COR-L47 (cell line): ENCODE measurements at places on chromosomes 6 and 20.

DNA sequence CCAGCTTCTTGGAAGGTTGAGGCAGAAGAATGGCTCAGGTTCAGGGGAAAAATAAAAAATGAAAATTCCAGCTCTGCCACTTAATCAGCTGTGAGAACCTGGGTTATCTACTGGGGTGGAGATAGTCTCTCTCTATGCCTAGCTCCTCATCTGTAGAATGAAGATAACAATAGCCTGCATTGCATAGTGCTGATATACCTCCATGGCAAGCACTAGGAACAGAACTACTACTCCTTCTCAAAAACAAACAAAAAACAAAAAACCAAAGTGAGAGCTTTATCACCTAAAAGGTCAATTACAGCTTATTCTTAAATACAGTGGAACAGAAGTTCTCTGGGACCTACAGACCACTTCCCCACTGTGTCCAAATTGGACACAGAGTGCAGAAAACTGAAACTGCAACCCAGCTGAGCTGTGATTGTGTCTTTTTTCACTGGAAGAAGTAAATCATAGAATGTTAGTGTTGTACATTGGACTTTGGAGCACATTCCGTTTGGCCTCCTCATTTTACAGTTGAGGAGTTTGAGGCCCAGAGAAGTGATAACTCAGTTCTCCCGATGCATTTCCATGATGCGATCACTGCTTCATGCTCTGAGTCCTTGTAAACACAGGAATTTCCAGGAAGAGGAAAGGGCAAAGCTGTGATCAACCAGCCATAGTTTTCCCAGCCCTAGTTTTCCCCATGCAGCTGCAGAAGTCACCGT lies 23.3 kb downstream of the MTFR2 start:
- DNase-seq, result no peak

DNA sequence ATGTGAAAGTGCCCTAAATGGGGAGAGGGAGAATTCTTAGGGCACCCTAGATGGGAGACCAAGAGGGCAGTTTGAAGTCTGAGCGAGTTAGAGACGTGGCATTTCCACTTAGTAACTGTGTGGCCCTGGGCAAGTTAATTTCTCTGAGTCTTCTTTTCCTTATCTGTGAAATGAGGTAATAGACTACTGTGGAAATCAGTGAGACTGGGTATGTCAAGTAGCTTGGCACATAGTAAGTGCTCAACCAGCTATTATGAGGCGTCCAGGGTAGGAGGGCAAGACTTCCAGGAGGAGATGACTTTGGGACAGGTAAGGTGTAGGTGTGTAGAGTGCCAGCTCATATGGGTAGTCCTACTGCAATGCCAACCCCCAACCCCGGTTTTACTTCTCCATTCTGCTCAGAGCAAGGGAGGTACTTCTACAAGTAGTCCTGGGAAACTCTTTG lies 770 bp downstream of the KIF3B start:
- no peak for DNase-seq

DNA sequence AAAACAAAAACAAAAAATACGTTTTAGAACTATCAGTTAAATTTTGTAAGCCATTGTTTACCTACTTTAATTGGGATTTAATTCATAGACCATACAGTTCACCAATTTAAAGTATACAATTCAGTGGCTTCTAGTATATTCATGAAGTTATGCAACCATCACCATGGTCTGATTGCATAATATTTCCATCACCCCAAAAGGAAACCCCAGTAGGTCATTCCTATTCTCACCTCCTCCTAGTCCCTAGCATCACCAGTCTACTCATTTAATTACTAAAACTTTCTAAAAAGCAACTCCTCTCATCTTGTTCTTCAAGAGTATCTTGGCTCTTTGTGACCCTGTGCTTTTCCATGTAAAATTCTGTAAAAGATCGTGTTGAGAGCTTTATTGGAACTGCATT lies 60.2 kb downstream of the ASXL1 start:
- DNase-seq, result no peak

GRCh38 chr20:1209447-1210387 lies 6.5 kb downstream of the C20orf202 start:
- DNase-seq, result no peak

DNA sequence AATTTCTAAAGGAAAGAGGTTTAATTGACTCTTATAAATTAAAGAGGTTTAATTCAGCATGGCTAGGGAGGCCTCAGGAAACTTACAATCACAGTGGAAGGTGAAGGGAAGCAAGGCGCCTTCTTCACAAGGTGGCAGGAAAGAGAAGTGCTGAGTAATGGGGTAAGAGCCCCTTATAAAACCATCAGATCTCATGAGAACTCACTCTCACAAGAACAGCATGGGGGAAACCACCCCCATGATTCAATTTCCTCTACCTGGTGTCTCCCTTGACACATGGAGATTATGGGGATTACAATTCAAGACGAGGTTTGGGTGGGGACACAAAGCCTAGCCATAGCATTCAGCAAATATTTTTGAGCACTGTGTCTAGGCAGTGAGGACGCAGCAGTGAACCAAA lies 3.9 kb upstream of the IPCEF1 start:
- DNase-seq, result no peak

GRCh38 chr6:110139052-110139451 lies 40.4 kb downstream of the WASF1 start:
- no peak for DNase-seq

DNA sequence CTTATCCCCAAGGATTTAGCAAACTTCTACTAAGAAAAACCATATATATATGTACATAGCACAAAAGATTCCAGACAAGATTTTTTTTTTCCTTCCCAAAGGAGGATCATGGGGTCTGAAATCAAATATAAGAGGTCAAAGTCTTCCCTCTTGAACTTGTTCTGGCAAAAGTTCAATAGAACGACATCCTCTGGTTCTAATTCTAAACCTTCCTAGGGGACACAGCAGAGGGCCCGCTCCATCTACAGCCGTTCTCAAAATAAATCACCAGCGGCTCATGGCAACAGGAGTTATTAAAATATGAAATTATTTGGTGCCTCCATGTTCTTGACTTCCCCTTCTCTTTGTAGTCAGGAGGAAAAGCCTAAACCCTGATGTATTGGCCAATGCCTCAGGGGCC lies 29.0 kb downstream of the ANKRD60 start:
- no peak for DNase-seq

- DNase-seq, result no peak
Measured at GRCh38 chr20:6848041-6848440, 80.6 kb downstream of the BMP2 start.

DNA sequence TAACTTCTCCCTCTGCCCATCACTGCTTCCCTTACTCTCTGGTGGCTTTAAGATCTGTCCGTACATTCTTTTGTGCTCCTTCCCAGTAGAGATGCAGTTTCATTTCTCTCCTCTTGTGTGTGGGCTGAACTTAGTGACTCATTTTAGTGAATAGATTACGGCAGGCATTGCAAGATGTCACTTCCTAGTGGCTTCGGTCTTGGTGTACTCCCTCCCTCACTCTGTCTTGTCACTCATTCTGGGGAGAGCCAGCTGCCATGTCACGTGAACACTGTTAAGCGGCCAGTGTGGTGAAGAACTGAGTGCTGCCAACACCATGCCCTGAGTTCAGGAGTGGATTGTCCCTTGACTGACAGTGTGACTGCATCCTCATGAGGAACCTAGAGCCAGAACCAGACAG lies 115.9 kb downstream of the OTOR start:
- no peak for DNase-seq

DNA sequence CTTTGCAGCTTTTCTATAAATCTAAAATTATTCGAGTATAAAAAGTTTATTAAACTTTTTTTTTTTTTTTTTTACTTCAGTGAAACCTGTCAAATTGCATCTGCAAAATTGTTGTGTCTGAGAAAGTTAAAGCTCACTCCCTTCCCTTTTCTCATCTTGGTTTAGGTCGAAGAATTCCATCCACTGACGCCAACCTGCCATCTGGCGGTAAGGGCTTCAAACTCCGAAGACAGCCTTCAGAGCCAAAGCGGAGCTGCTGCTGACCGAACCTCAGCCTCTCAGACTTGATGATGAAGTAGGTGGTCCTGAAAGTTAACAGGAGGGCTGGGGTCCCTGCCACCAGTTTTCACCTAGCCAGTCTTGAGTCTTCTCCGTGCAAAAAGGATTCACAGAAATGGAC lies 29.6 kb upstream of the VAPB start:
- DNase-seq, result no peak

GRCh38 chr20:33393609-33394008 lies 7.7 kb downstream of the CDK5RAP1 start:
- DNase-seq, result no peak

DNA sequence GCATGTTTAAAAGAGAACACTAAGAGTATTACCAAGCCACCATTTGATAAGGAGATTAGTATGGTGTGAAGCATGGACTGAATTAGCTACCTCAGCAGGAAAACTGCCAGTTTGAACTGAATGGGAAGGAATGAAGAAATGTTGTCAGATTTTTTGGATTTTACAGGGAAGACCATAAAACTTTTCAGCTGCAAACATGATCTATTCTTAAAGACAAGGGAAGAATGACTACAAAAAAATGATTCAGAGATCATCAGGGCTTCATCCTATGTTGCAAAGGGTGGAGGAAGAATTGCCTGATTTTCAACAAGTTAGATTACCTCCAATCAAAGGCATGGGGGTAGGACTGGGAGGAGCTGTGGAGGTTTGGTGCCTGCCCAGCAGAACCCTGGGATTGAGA lies 49.3 kb upstream of the MTRF1L start:
- DNase-seq, result no peak

GRCh38 chr6:13334953-13335352 lies 6.6 kb upstream of the TBC1D7 start:
- no peak for DNase-seq

- DNase-seq, result no peak
Measured at GRCh38 chr20:3646067-3646440, 17.1 kb downstream of the GFRA4 start.

- no peak for DNase-seq
Measured at GRCh38 chr6:20589266-20589665, 55.0 kb downstream of the CDKAL1 start.

DNA sequence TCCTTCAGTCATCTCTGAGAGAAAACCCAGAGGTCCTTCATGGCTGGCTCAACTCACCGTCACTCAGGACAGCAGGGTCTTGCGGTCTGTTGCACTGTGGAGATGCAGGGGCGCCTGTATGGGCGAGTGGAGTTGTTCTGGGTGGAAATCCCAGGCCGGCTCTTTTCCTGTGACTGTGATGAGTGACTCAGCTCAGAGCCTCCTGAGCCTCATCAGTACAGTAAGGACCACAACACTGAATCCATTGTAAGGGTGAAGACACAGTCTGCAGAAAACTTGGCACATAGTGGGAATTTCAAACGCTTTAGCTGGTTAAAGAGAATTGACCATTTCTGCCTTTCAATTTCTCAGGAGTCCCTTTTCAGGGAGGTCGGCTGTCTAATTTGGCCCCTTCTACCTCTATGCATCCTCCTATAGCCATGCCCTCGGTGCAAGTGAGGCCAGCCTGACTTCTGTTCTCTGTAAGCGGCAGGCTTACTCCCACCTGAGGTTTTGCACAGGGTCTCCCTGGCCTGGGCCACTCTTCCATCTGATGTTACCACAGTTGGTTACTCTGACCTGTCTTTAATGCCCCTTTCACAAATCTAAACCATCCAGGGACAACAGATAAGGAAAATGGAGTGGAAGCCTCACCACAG lies 35.5 kb upstream of the TBXT start:
- no peak for DNase-seq

DNA sequence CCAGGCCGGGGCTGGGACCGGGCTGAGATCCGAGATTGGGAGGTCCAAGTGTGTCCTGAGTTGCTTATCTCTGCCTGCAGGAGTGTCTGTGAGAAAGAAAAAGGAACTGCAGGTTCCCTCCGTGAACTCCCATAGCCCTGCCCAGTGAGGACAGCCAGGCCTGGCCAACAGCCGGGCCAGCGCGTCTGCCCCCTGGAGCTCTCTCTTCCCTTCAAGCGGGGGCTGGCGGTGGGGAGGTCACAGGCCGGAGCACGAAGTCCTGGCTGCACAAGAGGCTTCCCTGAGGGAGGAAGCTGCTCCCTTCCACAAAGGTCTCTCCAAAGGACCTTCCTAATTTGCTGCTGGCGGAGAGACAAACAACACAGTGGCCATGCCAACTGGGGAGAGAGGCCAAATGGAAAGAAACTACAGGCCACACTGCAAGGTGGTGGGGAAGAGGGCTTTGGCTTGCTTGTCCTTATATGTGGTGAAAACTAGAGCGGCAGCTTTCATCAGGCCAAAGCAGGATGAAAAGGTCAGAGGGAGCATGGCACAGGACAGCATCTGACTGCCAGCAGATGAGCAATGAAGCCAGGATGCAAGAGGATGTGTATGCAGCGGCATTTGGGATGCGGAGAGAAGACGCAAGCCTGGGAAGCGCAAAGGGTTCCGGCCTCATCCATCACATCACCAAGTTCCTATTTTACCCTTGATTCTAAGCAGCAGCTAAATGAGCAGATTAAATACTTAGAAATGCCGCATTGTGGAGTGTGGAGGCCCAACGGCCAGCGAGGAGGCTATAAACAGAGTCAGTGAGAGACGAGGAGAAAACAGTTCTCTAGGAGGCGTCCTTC lies 260.0 kb downstream of the ERMARD start:
- no peak for DNase-seq
